ENCODE measurements at places on chromosomes 4 and X.

DNA sequence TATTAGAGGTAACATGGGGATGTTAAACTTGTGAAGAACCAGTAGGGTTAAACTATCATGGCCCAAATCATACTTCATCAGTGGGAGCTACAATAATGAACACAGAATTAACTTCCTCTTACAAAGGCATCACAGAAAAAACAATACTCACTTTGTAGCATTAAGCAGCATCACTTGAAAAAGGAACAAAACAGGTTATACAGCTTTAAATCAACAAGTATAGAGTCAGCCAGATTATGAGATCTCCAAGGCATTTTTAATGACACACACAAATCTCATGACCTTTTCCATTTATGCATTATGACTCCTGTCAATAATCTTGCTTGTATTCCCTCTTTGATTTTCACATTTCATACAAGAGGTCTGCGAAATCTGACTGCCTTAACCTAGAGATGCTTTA is 18.3 kb downstream of the FBXL5 start:
- no peak for DNase-seq

DNA sequence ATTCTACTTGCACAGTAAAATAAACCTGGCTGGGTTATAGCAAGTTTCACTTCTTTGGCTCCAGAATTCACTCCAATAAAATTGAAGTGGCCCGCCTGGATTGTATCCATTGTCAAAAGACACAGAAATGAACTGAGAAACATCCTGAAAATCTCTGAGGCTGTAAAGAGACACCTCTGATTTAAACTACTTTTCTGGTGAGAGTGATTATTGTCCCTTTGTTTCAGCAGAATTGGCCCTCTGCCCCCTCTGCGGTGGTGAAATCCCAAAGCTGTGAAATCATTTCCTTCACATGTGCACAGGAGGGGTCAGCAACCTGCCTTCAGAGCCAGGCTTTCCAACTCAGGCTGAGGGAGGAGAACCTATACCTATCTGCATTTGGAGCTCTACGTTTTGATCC is 23.0 kb downstream of the GAB3 start:
- DNase-seq = no peak

DNA sequence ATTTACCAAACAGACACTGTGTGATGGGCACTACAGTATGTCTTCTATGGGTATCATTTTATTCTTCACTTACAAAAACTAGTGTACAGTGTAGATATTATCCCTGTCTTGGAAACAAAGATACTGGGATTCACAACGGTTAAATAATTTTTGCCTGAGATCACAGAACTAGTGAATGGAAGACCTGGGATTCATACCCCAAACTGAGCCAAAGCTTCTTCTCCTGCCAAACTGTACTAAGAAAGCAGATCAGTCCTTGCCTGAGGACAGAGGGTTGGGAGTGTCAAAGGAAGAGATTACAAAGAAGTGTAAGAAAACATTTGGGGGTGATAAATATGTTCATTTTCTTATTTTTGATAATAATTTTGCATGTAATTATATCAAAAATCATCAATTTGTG is 43.1 kb downstream of the PPA2 start:
- DNase-seq = no peak

DNA sequence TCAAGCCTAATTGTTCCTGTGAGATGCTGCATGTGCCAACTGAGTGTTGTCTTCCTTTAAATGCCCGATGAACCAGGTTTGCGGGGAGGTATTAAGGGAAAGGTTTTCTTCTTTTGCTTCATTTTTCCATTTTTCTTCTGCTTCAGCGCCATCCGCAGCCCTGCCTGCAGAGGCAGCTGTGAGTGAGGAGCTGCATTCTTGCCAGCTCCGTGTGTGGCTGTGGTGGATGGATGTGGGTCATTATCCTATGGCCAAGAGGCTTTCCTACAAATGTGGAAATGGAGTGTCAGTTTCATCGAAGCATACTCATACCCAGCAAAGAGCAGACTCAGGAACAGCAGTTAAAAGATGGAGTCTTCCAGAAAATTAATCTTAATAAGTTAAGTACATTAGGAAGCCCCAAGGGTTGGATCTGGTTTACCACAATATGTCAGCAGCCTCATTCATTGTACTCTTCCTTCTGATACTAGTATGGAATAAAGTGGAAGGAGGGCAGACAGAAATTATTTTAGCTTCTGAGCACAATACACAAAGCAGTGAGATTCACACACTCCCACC is 37.6 kb downstream of the TNIP3 start:
- DNase-seq = no peak

DNA sequence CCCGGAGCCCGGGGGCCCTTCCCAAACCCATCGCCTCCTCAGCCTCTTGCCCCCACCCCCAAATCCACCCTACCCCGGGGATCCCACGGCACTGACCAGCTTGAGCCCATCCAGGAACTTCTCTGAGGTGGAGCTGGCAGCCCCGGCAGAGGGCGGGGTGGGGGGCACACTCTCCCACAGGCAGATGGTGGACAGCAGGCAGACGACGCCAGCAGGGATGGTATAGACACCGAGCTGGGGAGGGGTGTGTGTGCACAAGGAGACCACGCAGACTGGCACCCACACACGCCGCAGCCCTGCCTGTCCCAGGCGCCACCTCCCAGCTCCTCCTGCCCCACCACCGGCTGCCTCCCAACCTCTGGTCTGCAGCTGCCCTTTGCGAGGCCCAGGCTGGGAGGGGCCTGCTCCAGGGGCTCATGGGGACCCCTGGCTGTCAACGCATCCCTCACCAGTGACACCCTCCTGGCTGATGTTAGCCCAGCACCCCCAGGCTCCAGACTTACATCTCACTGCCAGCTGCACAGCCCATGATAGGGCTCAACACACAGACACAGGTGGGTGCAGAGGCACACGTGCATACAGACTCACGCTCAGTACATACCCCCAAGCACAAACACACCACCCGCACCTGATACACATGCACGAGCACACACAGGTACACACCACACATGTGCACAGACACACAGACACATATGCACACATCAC is 4.2 kb downstream of the SLC49A3 start:
- DNase-seq = no peak

DNA sequence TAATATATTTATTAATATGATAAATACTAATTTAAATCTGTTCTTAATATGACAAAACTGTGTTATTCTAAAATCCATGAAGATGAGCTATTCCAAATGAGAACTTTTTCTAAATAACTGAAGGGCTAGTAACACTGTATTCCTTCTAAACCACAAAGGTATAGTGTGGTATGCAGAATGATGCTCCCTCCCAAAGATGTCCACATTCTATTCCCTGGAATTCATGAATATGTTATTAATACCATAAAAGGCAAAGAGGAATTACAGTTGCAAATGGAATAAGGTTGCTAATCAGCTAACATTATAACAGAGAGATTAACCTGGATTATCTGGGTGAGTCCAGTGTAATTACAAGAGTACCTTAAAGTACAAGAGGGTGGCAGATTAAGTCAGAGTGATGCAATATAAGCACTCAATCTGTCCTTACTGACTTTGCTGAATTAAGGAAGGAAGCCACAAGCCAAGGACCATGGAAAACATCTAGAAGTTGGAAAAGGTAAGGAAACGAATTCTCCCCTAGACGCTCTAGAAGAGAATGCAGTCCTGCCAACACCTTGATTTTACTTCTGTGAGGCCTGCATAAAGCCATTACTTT is 20.7 kb upstream of the MAB21L2 start:
- no peak for DNase-seq

GRCh38 chrX:55107911-55108310 is 19.1 kb downstream of the PAGE2 start:
- no peak for DNase-seq

- no peak for DNase-seq
Measured at GRCh38 chrX:112614640-112615039, 65.1 kb downstream of the LHFPL1 start.

GRCh38 chrX:154401918-154402621 is 3.9 kb downstream of the RPL10 start:
- no peak for DNase-seq

Measured in stimulated activated CD4-positive, alpha-beta T cell treated with anti-CD3 and anti-CD28 coated beads, Interleukin-2, amount 100 ng/mL, for 24 hours (primary cell).